T follicular helper cell (primary cell): ENCODE measurements at places on chromosomes 1 and 21.

DNA sequence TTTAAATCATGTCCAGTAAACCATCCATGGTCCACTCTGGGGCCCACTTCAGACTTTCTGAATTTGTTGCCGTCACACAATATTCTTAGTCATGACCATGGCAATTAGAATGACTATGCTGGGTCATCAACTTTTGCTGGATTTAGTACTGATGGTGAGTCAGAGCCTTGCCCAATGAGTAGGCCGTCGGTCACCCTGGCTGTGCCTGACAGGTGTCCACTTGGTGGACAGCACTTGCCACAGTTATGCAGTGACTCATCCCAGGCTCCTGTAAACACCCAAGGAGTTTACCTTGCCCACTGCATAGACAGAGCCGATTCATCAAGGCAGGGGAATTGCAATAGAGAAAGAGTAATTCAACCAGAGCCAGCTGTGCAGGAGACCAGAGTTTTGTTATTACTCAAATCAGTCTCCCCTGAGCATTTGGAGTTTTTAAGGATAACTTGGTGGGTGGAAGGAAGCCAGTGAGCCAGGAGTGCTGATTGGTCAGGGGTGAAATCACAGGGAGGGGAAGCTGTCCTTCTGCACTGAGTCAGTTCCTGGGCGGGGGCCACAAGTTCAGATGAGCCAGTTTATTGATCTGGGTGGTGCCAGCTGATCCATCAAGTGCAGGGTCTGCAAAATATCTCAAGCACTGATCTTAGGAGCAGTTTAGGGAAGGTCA is 333.8 kb downstream of the PTPRU start:
- DNase-seq, result no peak

DNA sequence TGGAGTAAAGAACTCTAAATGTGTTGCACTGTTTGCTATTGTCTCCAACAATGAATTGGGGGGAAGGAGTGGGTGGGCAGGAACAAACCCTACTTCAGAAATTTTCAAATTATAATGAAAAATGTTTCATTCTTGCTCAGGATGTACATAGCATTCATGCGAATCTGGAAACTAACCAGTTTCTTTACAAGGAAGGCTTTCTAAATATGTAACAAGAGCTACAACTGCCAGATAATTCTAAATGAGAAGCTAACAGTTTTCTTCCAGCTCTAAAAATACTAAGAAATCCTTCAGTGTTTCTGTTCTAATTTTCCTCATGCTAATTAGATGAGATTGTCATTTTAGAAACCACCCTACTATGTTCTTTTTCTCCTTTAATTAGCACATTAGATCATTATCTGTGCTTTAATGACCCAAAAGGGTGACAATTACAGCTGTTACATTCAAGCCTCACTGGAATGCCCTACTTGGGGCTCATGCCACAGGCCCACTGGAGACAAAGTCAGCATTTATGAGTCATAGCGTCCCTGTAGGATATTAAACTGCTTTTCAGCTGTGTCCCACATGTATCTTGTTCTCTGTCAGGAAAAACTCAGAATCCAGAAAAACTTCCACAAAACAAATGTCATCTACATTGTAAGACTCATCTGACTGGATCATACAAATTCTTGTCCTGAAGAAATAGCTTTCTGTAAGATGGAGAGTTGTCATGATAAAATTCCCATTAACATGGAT is 804.6 kb upstream of the CXADR start:
- no peak for DNase-seq

GRCh38 chr1:67997746-67998145 is 52.7 kb downstream of the DIRAS3 start:
- no peak for DNase-seq

DNA sequence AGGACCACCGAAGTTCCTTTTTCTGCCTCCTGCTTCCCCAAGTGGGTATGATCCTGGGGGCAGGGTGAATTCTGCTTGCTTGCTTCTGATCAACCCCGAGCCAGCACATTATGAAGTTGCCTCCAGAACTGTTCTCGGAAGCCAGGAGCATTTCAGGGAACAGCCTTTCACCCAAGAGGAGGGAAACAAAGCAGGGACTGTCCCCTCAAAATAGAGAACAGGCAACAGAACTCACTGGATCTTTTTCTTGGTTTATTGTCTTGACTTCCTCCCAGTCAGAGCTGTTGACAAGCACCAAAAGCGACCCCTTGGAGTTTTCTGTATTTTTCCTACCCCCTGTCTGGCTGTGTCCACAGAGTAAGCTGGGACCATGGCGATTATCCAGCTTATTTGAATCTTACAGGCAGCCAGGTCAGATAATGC is 258.3 kb upstream of the SGIP1 start:
- no peak for DNase-seq

DNA sequence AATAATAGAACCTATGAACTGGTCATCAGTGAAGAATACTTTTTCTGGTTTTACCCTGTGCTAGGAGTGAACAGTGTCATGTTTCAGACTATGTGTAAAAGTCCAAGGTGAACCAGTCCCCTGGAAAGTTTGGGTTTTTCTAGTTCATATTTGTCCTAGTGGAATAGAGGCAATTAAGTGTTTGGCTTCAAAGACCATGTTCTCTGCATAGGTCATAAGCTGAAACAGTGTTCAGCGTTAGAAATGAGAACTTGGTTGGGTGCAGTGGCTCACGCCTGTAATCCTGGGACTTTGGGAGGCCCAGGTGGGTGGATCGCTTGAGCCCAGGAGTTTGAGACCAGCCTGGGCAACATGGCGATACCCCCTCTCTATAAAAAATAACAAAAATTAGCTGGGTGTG is 77.5 kb downstream of the UCK2 start:
- DNase-seq, result no peak

- DNase-seq, result no peak
Measured at GRCh38 chr1:23561813-23562100, 2.5 kb upstream of the ID3 start.

GRCh38 chr1:159900755-159901360 is 893 bp upstream of the CFAP45 start:
- DNase-seq, result no peak

DNA sequence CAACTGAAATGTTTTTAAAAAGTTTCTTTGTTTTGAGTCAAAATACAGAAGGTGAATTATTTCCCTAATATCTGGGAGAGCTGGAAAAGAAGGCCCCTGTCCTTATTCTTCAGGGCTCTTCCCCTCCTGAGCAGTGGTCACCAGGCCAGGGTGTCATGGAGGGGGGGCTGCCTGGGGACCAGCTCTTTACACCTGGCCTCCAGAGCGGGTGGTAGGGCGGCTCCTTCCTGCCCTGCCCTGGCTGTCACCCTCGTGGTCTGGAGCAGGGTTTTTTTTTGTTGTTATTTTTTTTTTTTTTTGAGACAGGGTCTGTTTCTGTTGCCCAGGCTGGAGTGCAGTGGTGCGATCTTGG is 6.6 kb downstream of the SKI start:
- no peak for DNase-seq

DNA sequence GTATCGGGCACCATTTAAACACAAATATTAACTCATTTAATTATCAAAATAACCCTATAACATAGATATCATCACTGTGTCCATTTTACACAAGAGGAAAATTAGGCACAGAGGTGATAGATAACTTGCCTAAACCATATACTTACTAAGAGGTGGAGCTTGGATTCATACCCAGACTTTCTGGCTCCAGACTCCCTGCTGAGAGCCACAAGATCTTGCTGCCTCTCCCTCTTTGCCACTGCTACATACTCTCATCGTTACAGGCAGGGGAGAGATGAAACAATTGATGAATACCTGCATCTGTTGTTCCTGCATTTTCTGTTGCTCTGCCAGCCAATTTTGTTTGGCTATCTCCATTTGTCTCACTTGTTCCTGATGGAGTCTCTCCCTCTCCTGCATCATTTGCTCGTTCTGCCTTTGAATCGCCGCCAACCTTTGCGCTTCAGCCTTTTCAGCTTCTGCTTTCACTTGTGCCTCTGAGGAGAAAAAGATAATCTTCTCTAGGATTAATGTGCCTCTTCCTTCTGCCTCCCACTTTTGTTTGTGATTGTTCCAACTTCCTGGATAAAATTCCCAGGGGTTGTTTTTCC is 10.6 kb downstream of the GBP5 start:
- DNase-seq, result no peak

GRCh38 chr1:95201905-95202304 is 32.1 kb upstream of the RWDD3 start:
- no peak for DNase-seq

DNA sequence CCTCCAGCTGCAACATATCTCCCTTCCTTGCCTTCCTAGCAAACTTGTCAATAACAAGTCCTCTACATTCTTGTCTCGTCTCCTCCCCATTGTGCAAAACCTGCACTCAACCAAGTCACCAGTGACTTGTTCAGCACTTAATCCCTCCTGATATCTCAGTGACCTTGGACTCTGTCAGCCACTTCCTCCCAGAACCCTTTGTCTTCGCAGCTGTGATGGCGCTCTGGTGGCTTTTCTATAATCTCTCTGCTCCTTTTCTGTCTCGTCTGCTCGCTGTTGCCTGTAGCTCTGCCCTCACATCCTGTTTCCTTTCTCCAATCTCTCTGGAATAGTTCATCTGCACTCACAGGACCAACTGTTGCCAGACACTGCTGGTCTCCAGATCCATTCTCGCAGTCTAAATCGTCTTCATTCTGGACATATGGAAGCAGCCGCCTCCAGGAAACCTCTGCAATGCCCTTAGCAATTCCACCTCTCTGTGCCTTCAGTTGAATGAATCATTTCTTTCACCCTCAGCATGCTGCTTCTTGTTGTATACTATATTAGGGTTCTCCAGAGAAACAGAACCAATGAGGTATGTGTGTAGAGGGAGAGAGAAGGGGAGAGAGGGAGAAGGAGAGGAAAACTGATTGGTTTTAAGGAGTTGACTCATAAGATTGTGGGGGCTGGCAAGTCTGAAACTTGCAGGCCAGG is 17.4 kb upstream of the IFNAR2 start:
- no peak for DNase-seq

GRCh38 chr1:187817782-187818181 is 989.0 kb downstream of the PLA2G4A start:
- no peak for DNase-seq
